Uterus (tissue), 4 donors: ENCODE measurements at places on chromosomes 6 and 20.
A peak's percentile ranks its signal among the peaks of the same experiment; 100 is the strongest.

- DNase-seq: no peak
Observed at GRCh38 chr6:22980446-22980845, 411.1 kb downstream of the HDGFL1 start.

- no peak for DNase-seq
Observed at GRCh38 chr6:51565472-51565871, 521.9 kb downstream of the PKHD1 start.

GRCh38 chr20:18288749-18289267 lies 481 bp downstream of the ZNF133 start:
- DNase-seq: no peak

DNA sequence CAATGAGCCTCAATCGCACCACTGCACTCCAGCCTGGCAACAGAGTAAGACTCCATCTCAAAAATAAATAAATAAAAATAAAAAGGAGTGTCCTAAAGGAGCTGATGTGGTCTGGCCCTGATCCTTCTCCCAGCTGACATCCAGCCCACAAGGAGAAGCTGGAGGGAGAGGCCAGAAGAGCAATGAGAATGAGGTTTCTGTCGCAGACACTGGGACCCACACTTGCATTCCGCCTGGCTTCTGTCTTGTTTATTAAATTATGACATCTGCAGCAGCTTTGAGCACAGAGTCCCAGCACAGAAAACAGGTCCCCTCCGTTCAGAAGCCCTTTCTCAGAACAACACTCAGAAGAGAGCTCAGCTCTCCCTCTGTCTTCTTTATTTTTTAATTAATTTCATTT lies 10.3 kb upstream of the E2F1 start:
- no peak for DNase-seq

GRCh38 chr6:130743175-130743574 lies 84.0 kb upstream of the SMLR1 start:
- no peak for DNase-seq

- DNase-seq: no peak
Observed at GRCh38 chr20:7123457-7123856, 356.0 kb downstream of the BMP2 start.

GRCh38 chr6:104418839-104419238 lies 440.9 kb downstream of the HACE1 start:
- DNase-seq: no peak

- DNase-seq: no peak
Observed at GRCh38 chr6:137227871-137228302, 8.7 kb upstream of the IFNGR1 start.

DNA sequence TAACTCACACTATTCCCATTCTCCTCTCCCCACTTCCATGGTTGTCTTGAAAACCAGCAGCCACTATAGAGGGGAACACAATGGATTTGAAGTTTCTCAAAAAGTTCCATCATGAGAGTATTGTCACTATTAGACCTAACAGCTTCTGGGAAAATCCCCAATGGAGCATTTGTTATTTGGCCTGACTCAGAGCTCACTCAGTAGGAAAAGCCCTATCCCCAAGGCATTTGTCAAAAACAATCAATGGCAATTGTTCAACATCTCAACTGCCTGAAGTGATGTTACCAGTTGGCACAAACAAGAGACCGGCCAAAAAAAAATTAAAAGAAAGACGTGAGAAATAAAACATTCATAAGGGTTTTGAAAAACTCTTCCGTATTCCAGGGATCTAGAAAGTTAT lies 98.8 kb downstream of the MYLK4 start:
- no peak for DNase-seq

DNA sequence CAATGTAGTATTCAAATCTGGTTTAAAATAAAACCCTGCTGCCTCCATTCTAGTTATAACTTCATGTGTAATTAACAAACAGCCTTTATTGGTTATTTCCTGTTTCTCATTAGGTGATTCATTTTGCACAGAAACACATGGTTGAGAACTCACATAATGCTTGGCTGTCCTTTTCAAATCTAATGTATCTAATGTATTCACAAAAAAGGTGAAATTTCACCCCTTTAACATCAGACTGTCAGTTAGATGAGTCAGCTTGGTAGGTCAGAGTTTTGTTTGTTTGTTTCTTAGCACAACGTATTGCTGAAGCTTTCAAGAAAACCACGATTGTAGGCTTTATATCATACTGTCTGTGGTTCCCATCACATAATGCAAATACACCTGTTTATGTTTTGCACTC lies 78.7 kb upstream of the TMEM30A start:
- DNase-seq: no peak

DNA sequence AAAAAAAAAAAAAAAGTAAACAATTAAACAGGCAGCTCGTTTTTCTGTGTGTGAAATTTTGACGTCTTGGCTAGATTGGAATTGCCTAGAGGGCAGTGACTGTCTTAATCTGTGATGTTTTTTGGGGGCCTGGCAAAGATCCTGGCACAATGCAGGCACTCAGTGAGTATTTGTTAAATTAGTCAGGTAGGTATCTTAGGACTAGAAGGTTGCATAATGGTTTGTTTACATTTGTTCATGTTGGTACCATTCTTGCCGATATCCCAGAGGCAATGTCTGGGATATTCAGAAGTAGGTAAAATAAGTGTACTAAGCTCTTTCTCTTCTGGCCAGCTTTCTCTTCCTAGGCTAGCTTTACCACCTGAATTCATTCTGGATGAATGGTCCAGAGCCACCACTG lies 2.5 kb downstream of the AAR2 start:
- DNase-seq: no peak

DNA sequence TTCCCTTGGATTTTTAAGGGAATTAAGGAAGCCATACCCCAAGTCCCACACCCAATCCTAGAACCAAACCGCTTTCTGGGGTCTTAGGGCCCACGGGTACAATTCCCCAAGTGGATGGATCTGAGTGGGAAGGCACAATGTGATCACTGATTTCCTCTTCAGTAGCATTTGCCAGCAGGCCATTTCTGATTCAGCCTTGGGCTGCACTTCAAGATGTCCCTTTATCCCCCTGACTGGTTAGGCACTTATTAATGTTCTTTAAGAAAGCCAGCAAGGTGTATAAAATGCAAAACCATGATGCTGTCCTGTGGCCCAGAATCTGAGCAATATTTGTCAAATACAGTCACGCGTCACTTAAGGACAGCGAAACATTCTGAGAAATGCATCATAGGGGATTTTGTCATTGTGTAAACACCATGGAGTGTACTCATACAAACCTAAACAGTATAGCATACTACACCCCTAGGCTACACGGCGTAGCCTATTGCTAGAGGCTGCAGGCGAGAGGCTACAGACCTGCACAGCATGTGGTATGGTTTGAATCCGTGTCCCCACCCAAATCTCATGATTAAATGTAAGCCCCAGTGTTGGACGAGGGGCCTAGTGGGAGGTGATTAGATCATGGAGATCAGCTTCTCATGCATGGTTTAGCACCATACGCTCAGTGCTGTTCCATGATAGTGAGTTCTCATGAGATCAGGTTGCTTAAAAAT lies 234.2 kb downstream of the NRN1 start:
- DNase-seq: no peak

DNA sequence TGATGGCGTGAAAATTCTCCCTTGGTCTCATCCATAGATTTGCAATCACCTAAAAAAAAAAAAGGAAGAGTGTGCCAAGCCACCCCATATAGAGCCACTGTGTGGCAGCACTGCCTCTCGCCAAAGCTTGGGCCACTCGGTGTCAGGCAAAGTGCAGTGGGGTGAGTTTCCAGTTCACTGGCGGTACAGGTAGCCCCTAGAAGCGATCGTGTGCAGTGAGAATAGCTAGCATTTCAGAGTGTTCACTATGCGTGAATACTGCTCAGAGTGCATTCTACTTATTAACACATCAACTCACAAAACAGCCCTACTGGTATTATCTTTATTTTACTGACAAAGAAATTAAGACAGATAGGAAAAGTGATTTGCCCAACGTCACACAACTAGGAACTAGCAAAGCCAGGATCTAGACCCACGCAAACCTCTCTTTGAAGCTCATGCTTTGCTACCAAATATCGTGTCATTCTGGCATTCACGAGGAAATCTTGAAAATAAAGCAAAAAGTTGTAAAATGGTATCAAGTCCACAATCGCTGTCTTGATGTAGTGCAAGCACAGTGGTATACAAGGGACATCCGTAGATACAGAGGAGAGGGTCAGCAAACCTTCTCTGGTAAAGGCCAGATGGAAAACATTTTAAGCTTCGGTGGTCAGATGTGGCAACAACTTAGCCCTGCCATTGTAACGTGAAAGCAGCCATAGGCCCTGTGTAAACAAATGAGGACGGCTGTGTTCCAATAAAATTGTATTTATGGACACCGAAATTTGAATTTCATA lies 10.4 kb upstream of the GCNT2 start:
- peak; percentile 22 for DNase-seq

- DNase-seq: no peak
Observed at GRCh38 chr6:56363796-56364430, 116.5 kb upstream of the COL21A1 start.

DNA sequence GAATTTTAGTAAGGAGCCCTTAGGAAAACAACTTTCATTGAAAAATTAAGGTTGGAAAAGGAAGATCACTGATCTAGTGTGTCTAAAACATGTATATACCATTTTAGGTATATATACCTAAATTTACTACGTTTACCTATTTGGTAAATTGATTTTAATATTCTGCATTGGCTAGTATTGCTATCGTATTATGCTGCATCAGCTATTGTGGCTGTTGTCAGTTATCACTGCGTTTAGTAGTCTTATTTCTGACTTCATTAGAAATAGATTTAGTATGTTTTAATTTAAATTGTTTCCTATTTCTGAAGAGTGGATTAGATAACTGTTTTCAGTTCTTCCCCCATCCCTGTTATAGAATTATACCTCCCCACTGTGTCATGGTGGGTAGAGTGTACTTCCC lies 101.7 kb upstream of the ARG1 start:
- no peak for DNase-seq

DNA sequence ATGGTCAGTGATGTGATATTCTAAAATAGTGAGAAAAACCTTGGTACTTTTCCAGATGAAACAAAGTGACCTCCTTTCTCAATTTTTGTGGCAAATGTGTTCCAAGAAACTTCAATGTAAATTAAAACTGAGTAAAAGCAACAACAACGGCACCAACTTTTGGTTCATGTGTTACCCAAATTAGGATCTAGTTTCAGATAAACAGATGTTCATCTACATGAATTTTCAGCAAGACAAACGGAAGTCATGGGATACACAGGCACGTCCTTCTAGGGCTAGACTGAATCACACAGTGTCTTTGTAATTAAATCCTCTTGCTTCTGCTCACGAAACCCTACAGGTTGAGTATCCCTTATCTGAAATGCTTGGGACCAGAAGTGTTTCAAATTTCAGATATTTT lies 915.2 kb downstream of the TFAP2A start:
- no peak for DNase-seq

- DNase-seq: no peak
Observed at GRCh38 chr20:10375191-10375590, 58.8 kb downstream of the MKKS start.

- DNase-seq: no peak
Observed at GRCh38 chr6:136464874-136465273, 85.3 kb downstream of the MAP7 start.
